ENCODE measurements at places on chromosomes 5 and 9. TPM values are rescaled to one million over a fixed set of nuclear protein-coding genes. Genes with fewer than 3 reads are reported as not detected.

The GABRA1 gene
- total RNA-seq: not detected

The HTR1A gene
- not detected for total RNA-seq

The TAL2 gene
- total RNA-seq: not detected

The NDUFB6 gene
- total RNA-seq: 91.9 TPM

The STOM gene
- total RNA-seq: 386 TPM

The CCNI2 gene
- total RNA-seq: 0.25 TPM

The PCDHA9 gene
- 0.13 TPM for total RNA-seq

The GPX3 gene
- total RNA-seq: 16.1 TPM

The HMCN2 gene
- total RNA-seq: not detected

The PCDHB4 gene
- total RNA-seq: 0.10 TPM

The ALDOB gene
- not detected for total RNA-seq

The SLCO6A1 gene
- total RNA-seq: not detected

The NUTM2G gene
- not detected for total RNA-seq

The TEX48 gene
- not detected for total RNA-seq

The C9orf153 gene
- total RNA-seq: not detected

The FCHO2 gene
- total RNA-seq: 12.2 TPM

The SHISAL2B gene
- total RNA-seq: not detected

The STX17 gene
- total RNA-seq: 11.1 TPM

The CARD6 gene
- total RNA-seq: 21.7 TPM

The PCDHB7 gene
- total RNA-seq: 0.05 TPM

The SPINK1 gene
- not detected for total RNA-seq

The MYMK gene
- not detected for total RNA-seq

The NSUN2 gene
- total RNA-seq: 61.8 TPM

The ARID3C gene
- total RNA-seq: not detected

The GRIA1 gene
- not detected for total RNA-seq

The FOXD4L6 gene
- total RNA-seq: not detected

The CCDC192 gene
- not detected for total RNA-seq

The MAMDC4 gene
- 1.9 TPM for total RNA-seq

The FBXW2 gene
- 35.8 TPM for total RNA-seq

The SLC36A2 gene
- not detected for total RNA-seq

The SHOC1 gene
- total RNA-seq: not detected

The SPATA31A6 gene
- not detected for total RNA-seq

The C5orf58 gene
- total RNA-seq: not detected

The JAKMIP2 gene
- total RNA-seq: not detected

The MED22 gene
- 19.2 TPM for total RNA-seq

The LCN10 gene
- total RNA-seq: not detected

The KIF24 gene
- total RNA-seq: 3.1 TPM
